NCI-H774 (cell line): ENCODE measurements at places on chromosomes 12 and 14.

- DNase-seq: no peak
These were observed 26.9 kb downstream of the CRADD start for GRCh38 chr12:93704122-93704521.

- DNase-seq: peak; percentile 7
These were observed 73.6 kb downstream of the TMTC1 start for GRCh38 chr12:29710104-29710503.

- DNase-seq: no peak
These were observed 498.7 kb downstream of the TMEM121 start for GRCh38 chr14:106024983-106025604.

DNA sequence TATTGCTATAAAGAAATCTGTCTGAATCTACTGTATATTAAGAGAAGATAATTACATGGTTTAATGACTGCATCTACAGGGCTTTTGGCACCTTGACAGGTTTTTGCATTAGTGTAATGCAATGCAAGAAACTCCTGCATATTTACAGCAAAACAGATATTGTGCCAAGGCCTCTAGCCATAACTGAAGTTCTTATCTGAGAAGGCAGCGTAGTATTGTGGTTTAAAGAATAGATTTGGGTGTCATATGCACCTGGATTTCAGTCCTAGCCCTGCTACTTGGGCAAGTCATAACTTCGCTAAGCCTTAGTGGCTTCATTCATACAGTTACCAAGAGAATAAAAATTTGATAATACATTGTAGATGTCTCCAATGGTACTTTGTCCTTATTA is 350.1 kb downstream of the CCDC91 start:
- DNase-seq: no peak

GRCh38 chr12:51393676-51394545 is 2.7 kb upstream of the GALNT6 start:
- no peak for DNase-seq
